ENCODE measurements at places on chromosomes 12 and 14.
A peak's percentile ranks its signal among the peaks of the same experiment; 100 is the strongest.

- DNase-seq = no peak
These were observed 99.6 kb upstream of the HECTD1 start for GRCh38 chr14:31307198-31307597.

DNA sequence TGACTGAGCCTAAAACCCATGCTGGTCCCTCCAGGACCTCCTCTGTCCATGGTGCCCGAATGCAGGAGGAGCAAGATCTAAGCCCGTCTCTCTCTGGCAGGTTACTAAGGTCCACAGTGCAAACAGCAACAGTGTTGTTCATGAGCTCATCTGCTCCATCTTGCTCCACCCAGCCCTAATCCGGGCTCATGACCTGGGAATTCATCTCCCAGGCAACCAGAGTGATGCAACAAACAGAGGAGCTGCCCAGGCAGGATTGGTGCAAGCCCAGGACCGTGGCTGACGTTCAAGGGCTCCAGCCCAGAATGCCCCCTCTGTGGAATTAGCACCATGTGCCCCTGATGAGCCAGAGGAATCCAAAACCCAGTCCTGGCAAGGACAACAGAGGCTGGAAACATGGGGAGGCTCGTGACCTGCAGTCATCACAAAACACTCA lies 29.9 kb downstream of the HSPB8 start:
- DNase-seq = no peak

GRCh38 chr12:48631071-48631470 lies 51.0 kb downstream of the KANSL2 start:
- DNase-seq = no peak

GRCh38 chr14:55092341-55092740 lies 36.7 kb upstream of the LGALS3 start:
- no peak for DNase-seq

GRCh38 chr14:67426983-67427606 lies 15.1 kb upstream of the PLEK2 start:
- DNase-seq = peak; percentile 57

- no peak for DNase-seq
These were observed 320.2 kb upstream of the SFSWAP start for GRCh38 chr12:131390412-131391334.

DNA sequence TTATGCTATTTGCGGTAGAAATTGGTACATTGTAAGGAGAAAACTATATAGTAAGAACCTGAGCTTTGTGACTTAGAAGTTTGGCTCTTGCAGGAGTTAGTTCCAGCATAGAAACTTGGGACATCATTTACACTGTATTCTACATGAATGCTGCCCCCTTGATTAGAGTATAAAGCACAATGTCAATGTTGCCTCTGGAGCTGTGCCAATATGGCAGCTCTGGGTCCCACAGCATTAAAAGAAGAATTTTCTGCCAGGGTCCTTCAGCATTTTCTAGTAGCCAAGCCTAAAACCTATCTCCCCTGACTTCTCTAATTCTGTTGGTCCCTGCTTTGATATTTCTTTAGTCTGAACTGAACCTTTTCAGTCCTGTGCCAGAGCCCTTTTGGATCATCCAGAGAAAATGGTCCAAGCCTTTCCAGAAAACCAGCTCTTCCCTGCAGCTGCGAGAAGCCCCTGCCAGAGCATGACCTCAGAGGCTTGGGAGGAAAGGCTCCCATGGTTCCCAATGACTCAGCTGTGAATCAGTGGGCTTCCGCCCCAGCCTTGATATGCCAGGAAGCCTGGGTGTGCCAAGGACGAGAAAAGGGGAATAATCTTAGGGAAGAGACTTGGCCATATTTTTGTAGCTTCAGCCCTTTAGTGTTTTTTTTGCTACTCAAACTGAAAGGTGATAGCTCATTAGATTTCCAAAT lies 43.2 kb downstream of the PLEKHG7 start:
- DNase-seq = no peak

DNA sequence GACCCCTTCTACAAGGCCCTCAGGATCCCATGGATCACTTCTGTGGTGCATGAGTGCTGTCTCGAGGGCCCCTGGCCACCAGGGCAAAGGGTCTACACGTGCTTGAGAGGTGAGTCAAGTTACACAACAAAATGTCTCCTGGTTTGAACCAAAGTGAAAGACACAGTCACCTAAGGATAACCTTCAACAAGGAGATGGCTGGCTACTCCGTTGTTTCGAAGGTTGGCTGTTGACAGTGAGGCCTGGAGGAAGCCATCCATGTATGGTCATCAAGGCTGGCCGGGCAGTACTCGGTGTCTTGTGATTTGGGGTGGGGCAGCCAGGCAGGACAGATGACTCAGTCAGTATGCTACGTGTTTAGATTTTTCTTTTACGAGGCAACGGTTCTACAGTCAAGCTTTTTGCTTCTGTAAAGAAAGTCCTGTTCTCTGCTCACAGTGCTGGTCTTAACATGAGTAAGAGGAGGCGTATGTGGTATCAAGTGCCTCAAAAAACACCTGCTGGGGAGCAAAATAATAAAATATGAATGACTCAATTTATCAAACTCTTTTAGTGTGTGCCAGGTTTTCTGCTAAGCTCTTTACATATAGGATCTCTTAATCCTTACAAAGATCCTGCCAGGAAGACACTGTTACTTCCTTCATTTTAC lies 18.0 kb upstream of the NT5DC3 start:
- no peak for DNase-seq
